ENCODE measurements at places on chromosomes 13 and 19.

DNA sequence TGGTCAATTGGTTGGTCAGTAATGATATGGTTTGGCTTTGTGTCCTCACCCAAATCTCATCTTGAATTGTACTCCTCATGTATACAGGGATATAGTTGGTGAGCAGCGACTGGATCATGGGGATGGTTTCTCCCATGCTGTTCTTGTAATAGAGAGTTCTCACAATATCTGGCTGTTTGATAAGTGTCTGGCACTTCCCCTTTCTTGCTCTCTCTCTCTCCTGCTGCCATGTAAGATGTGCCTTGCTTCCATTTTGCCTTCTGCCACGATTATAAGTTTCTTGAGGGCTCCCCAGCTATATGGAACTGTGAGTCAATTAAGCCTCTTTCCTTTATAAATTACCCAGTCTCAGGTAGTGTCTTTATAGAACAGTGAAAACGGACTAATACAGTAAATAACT, 120.7 kb downstream of the TRPC4 start:
- DNase-seq, result no peak

DNA sequence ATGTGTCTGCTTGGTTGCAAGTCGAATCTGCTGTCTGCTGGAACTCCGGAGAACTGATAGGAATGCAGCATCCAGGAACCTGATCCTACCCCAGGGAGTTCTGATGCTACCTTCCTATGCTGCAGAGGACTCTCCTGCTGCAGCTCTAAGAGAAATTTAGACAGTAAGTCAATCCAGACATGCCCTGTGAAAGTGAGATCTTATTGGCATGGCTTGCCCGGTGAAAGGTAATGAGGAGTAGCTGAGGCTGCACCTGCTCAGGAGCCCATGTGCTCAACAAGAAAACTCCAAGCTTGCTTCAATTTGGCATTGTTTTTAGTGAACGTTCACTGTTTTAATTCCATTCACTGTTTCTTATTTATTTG, 217.3 kb upstream of the SERP2 start:
- DNase-seq, result no peak

GRCh38 chr13:40194224-40194806, 472.1 kb downstream of the FOXO1 start:
- no peak for DNase-seq

DNA sequence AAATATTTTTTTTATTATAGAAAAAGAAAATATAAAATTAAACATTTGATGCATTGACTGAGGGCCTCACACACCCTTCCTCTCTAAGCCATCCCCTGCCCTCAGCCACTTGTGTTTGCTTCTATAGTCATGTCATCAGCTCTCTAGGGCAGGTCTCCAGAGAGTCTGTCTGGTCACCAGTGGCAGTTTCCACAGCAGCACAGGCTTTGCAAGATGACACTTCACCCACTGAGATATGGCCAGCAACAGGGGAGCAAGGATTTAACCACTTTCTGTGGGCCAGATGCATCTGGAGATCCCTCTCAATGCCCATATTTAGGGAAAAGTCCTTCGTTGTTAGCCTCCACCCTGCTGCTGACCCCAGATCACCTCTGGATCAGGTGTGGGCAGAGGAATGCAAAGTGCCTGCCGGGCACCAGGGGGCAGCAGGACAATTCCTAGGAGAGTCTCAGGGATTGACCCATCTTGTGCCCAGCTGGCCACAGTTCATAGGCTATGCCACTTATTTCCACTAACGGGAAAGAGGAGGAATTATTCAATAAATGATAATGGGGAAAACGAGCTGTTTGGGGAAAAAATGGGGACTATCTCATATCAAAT, 4.8 kb downstream of the ABCC4 start:
- DNase-seq, result peak; percentile 10

DNA sequence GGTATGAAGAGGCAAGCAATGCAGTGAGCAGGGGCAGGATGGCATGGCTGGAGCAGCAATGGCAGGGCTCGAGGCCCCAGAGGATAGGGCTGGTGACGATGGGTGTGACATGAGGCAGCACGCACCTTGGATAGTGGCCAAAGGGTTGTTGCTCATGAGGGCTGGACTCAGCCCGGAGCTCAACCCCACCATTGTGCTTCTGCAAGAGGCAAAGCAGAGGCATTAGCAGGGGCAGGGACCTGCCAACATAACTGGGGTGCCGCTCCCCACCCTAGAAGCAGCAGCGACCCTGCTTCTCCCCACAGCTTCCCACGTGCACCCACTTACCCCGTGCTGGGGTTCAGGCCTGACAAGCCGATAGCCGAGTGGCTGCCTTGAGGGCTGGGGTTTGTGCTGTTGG, 15.8 kb downstream of the ZNF574 start:
- no peak for DNase-seq

DNA sequence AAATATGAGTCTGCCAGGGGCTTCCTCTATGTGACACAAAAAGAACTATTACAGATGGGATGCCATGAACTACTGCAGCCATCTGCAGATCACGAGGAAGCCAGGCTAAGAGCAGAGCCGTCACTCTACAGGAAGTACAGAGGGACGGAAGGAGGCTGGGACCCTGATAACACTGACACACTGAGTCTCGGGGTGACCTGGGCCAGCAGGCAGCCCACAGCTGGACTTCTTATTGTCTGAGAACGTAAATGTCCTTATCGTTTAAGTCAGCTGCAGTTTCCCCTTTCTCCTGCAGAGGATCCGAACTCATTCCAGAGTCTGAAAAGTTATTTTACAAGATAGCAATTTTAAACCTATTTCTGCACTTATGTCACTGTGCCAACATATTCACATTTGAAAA, 20.7 kb downstream of the PARP4 start:
- DNase-seq, result no peak

DNA sequence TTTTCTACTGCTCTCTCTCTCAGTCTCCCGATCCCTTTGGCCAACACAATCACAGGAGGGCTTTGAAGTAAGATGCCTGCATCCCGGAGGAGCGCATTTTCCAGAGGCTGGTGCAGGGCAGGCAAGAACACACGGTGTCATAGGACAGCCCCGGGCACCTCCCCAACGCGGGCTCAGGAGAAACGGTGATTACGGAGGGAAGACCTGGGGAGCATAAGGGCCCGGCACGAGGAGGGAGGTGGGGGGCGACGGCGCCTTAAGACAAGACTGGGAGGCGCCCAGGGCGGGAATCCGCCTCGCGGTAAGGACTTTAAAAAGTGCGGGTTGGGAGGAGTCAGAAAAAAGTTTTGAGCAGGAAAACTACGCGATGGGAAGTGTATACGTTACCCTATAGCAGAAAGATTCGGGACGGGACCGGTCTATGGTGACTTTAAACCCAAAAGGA, 18.7 kb upstream of the ZNF888 start:
- DNase-seq, result peak; percentile 2

DNA sequence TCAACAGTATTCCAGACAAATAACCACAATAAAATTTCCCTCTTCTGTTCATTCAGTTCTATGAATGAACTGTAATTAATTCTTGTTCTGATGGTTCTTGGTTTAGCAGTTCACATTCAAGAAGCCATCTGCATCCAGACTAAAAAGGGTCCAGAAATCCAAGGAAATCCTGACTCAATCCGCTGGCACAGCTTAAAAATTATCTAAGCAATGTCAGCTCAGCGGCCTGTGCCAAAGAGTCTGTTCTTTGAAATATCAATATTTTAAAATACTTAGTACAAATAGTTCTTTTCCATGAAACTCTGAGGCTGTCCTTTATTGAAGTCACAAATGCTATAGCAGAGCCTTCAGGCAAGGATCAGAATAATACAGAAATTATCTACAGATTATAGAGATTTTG, 57.2 kb downstream of the DHRS12 start:
- DNase-seq, result no peak

DNA sequence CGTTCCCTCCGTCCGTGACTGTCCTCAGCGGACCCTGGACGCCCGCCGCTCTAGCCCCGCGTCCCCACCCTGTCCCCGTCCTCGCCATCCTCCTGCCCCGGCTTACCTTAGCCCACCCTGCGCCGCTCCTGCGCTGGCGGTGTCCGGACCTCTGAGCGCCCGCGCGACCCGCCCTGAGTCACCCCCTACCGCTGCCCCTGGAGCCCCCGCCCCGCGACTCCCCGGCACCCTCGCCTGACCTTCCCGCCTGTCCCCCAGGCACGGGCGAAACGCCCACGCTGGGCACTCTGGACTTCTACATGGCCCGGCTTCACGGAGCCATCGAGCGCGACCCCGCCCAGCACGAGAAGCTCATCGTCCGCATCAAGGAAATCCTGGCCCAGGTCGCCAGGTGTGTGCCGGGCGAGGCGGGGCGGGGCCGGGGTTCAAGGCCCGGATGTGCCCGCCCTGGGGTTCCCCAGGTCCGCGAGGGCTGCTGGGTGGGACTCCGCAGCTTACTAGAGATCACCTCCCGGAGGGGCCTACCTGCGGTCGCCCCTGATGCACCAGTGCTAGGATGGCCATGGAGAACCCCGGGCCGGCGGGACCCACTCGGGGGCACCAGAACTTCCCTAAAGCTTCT, 5.1 kb downstream of the HMG20B start:
- no peak for DNase-seq

DNA sequence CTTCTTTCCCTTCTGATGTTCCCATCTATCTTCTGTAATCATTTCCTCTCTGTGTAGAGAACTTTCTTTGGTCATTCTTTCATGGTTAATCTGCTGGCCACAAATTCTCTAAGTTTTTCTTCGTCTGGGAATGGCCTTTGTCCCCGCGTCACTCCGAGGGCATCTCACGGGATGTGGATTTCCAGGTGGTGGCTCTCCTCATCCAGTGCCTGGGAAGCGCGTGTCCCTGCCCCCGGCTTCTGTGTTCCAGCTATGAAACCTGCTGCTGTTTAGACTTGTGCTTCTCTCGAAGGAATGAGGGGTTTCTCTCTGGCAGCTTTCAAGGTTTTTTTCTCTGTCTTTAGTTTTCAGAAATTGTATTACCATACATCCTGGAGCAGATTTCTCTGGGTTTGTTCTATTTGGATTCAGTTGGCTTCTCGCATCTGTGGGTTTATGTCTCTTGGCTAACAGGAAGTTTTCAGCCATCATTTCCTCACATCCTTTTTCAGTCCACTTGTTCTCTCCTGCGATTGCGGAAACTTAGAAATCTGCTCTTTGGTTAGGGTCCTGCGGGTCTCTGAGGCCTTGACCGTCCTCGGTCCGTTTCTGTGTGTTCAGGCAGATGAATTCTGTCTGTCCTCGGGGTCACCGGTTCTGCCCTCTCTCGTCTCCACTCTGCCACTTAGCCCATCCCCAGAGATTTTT, 36.9 kb upstream of the DCUN1D2 start:
- DNase-seq, result no peak

DNA sequence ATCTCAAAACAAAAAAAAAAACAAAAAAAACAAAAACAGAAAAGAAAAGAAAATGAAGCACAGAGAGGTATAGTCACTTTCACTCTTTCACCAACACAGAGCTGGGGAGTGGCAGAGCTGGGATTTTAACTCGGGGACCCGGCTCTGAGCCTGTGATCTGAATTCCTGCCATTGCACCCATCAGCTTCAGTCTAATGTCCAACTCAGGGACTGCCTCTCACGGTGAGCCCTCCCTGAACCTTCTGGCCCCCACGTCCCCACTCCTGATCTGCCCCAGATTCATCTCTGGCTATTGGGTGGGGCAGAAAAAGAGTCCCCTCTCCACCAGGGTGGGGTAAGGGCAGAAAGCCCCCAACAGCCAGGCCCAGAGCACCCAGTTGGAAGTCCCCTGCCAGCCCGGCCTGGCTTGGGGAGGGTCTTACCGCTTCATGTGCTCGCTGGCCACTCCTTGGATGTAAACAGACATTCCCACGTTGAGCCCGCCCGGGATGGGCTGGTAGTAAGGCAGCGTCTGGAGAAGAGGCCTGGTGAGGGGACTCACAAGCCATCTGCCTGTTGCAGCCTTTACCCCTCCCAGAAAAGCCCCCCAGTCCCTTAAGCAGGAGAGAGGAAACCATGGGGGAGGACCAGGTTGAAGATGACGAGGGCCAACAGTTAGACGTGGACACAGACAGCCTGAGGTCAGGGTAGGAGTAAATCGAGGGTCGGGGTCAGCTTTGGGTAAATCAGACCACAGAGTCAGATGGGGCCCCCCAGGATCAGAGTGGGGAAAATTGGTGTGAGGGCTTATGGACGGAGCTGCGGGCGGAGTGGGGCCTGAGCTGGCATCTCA, 520 bp downstream of the LGALS4 start:
- no peak for DNase-seq

DNA sequence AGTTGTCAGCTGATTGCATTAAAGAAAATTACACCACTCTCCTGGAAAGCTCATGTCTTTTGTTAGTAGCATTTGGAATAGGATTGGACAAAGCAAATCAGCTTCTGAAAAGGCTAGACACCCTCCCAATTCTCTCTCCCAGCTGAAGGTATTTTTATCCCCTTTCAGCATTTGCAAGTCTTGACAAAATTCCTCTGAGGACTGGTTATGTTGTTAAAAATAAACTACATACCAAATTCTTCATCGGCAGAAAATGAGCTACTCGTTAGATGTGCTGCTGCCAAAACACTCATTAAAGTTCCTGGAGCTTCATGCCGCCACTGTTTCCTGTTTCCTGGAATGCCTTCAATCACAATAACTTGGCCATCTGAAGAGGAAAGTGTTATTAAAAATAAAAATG, 37.1 kb downstream of the UTP14C start:
- DNase-seq, result no peak

DNA sequence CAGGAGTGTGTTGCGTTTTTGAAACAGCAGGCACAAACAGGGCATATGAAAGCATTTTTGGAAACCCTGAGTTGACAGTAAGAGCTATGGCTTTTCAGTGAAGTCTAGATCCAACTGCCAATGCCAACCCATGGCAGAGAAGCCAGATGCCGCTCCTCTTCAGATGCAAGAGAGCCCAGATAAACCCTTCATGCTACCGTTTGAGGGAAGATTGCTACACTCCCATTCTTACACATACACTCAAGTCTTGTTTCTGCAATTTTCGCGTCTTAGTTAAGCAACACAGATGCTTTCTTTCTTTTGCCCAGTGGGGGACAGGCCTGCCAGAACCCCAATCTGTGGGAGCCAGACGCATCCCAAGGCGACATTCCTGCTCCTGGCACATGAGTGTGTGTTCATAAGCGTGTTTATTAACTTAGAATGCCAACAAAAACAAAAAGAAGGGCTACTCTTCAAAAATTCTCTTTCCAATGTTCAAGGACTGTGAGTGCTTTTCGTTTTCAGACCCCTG, 10.4 kb downstream of the BORCS8 start:
- DNase-seq, result no peak

GRCh38 chr13:61253105-61253877, 162.4 kb downstream of the PCDH20 start:
- DNase-seq, result no peak

DNA sequence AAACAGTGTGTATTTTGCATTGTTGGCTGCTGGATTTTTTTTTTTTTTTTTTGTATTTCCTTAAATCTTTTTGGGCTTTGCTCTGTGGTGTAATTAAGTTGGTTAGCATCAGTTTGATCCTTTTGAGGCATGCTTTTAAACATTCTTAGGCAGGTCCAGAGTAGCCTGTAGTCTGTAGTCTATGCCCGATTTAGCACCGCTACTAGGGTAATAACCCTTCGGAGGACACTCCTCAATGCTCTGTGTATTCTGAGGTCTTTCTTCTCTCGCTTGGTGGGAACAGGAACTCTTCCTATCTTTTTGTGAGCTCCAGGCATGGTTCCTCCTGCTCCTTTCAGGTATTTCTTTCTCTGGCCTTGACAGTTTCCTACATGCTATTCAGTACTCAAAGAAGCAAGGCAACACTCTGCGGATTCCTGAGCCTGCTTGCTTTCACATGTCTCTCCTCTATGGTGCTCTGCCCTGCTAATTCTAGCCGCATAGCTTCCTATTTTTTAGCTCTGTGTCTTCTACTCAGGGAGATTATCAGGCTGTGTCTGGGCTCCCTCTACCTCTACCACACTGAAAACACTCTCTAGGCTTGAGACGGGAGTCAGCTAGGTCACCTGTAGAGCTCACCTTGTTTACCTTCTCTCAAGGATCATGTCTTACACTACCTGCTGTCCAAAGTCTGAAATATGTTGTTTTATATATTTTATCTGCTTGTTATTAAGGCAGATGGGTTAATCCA, 195.1 kb downstream of the NDFIP2 start:
- no peak for DNase-seq
